Activated CD4-positive, alpha-beta T cell treated with anti-CD3 and anti-CD28 coated beads for 36 hours (primary cell): ENCODE measurements at places on chromosomes 1 and 21. TPM values are rescaled to one million over a fixed set of nuclear protein-coding genes. Genes with fewer than 3 reads are reported as not detected.

Gene LINGO4
- 0.18 TPM for total RNA-seq

Gene TMCO4
- total RNA-seq: 13.2 TPM

Gene AQP10
- not detected for total RNA-seq

Gene GLIS1
- total RNA-seq: not detected

Gene MIXL1
- not detected for total RNA-seq

DNA sequence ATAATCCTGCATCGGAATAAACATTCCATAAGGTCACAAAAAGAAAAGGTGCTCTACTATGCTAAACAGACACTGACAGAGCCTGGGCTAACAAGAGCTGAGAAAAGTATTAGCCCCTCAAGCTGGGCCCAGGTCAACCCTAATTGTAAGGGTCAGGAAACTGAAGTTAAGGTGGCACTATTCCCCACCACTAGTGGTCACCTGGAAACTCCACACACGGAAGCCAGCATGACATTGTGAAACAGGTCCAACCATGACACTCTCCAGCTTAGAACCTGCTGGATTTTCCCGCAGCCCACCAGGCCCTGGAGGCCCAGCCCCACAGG lies 1.2 kb downstream of the PTTG1IP start:
- no peaks in the 10 kb centered on the region for H3K27me3 ChIP-seq
- peaks cover 64% of the 10 kb centered on the region for H3K4me1 ChIP-seq
- H3K27ac ChIP-seq: peak overlapping the region; percentile 72
- peak overlapping the region; percentile 92 for H3K4me3 ChIP-seq
- H3K36me3 ChIP-seq: peaks cover 10% of the 10 kb centered on the region

DNA sequence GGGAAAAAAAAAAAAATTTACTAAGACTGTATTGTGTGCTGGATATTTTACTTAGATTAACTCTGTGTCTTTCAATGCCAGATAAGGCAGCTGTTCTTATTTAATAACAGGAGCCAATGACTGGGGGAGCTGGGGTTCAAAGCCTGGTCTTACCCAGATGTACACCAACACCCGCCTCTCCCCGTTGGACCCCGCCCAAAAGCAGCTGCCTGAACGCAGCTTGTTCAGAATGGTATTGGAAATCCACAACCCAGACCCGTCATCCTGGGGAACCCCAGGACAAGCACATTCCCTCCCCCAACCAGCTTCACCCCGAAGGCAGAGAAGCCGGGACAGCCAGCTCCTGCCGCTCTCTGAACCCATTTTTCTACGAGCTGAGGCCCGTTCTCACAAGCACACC lies 113.6 kb upstream of the TMPRSS2 start:
- peaks cover 21% of the 10 kb centered on the region for H3K27me3 ChIP-seq
- peaks cover 6% of the 10 kb centered on the region for H3K4me1 ChIP-seq
- no peak for DNase-seq

DNA sequence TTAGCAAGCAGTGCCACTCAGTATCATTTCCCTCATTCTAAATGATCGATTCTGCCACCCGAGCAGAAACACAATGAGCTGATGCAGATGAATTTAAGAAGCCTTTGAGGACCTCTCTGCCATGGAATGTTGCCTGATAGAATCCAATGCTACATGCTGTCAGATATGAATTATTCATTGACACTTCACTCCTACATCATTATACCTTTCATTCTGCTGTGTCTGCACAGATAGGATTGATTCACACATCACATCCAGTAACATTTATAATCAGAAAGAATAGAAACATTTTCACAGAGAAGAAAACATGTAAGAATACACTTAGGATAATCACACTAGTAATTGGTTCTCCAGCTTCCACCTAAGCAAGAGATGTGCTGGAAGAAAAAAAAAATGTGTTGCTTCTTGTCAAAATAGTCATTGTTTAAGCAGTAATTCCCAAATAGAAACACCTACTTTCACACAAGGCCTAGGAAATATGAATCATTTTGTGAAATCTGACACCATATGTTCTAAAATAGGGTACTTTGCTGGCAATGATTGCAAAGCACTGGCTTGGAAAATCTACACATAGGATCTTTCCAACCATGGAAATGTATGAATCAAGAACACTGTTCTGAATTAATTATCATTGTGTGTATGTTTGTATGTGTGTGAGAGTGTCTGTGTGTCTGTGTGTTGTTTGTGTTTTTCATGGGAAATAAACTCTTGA lies 110.1 kb downstream of the GRIK1 start:
- H3K4me1 ChIP-seq: no peaks in the 10 kb centered on the region
- H3K4me3 ChIP-seq: no peak overlapping the region
- H3K27me3 ChIP-seq: peaks cover 12% of the 10 kb centered on the region
- H3K36me3 ChIP-seq: no peaks in the 10 kb centered on the region
- no peak for DNase-seq
- no peak overlapping the region for H3K27ac ChIP-seq

GRCh38 chr1:84877592-84877991 lies 15.4 kb downstream of the LPAR3 start:
- no peaks in the 10 kb centered on the region for H3K36me3 ChIP-seq
- no peak for DNase-seq
- no peak overlapping the region for H3K4me3 ChIP-seq
- H3K27me3 ChIP-seq: peaks cover 3% of the 10 kb centered on the region

GRCh38 chr1:24996983-24997893 lies 67.2 kb upstream of the RUNX3 start:
- H3K27ac ChIP-seq: peak overlapping the region; percentile 72
- no peak for DNase-seq
- H3K27me3 ChIP-seq: no peaks in the 10 kb centered on the region
- H3K4me1 ChIP-seq: peaks cover 65% of the 10 kb centered on the region

DNA sequence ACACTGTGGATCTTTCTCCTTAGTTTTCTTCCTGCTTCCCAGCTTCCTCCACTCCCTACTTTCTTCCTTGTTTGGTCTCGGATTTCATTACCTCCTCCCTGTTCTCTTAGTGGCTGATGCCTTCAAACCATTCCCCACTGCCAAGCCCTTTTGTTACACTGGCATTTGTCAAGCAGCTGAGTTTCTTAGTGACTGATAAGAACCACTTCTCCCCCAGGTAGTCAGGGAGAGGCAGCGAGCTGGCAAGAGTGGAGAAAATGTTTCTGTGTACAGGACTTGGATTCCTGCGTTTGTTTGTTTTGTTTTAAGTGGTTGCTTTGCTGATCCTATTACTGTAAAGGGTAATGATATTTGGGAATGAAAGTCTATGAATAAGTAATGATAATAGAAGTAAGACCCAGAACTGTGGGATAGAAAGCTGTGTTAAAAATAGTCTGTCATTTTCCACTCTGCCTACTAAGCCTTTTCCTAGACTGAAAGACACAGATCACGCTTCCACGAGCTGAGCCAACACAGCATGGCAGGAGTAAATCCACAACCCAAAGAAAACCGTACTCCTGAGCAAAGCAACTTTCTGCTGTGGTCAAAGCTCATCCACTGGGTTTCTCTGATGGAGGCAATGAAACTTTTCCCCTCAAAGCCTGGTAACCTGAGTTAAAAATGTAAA lies 10.1 kb upstream of the SERTAD4 start:
- peaks cover 24% of the 10 kb centered on the region for H3K27me3 ChIP-seq

DNA sequence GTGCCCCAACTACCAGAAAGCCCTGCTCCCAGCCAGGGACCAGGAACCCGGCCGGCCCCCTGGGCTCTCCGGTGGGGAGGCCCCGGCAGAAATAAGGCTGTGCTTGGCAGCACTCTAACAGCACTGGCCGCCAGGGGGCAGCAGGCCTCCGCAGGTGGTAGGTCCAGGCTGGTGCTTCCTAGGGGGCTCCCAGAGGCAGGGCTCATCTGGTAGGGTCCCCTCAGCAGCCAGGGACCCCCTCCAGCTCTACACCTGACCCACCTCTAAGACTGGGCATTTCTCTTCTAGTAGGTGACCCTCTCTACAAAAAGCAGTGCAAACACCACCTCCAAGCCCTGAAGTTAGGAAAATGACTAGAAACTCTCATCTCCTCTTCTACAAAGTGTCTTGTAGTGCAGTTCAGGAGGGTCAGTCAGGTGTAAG lies 85.6 kb downstream of the STUM start:
- H3K27ac ChIP-seq: peak overlapping the region; percentile 17
- no peaks in the 10 kb centered on the region for H3K27me3 ChIP-seq
- no peak overlapping the region for H3K4me3 ChIP-seq
- H3K36me3 ChIP-seq: peaks cover 35% of the 10 kb centered on the region

DNA sequence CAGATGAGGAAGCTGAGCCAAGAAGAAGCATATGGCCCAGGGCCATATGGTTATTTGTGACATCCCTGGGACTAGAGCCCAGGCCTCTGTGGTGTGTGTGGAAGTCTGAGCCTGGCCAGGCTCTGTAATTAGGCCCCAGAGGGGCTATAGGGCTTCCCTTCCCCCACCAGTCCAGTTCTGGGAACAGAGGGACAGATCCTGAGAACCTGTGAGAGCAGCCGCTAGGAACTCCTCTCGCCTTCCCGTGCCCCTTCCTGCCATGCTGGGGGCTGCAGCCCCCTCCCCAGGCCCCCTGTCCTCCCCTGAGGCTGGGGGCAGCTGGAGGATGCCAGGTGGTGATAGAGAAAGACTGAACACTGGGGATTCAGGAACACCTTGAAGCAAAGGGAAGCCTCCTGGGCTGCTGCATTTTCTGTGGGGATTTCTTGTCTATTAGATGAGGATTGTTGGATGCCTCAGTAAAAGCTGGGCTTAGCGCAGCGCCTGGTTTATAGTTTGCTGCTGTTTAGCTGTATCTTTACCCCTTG lies 33.3 kb downstream of the COQ8A start:
- no peaks in the 10 kb centered on the region for H3K27me3 ChIP-seq
- no peaks in the 10 kb centered on the region for H3K4me1 ChIP-seq

DNA sequence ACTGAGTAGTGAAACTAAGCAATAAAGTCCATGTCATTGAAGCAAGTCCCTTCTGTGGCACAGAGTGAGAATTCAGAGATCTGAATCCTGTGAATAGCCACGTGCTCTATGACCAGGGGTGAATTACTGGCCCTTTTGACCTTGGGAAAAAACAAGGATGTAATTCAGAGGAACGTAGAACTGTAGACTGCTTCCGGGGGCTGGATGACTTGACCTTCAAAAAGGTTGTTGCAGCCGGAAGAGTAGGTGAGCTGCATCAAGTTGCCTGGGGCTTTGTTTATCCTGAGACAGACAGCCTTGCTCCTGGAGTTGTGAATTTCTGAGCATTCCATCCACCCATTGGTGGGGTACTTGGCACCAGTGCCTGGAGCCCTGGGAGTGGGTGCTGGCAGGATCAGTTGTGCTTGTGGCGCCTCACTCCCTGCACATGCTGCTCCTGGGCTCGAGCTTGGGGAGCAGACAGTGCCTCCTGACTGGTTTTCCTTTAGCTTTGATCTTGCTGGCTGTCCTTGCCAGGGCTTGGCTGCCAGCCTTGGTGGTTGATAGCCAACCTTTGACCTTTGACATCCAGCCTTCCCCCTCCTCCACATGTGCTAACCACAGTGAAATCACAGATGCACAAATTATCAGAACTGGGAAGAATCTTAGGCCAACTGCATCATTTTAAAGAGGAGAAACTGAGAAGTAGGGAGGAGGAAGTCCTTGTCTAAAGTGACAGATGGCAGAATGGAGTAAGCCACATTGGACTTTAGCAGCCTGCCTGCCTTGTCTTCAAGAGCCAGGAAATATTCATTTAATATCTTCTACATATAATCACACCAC lies 16.2 kb upstream of the MYOG start:
- peaks cover 17% of the 10 kb centered on the region for H3K27me3 ChIP-seq
- no peak for DNase-seq
- H3K36me3 ChIP-seq: no peaks in the 10 kb centered on the region
- no peak overlapping the region for H3K27ac ChIP-seq
- no peak overlapping the region for H3K4me3 ChIP-seq

GRCh38 chr21:37939251-37939650 lies 23.0 kb upstream of the KCNJ6 start:
- H3K27me3 ChIP-seq: peaks cover 7% of the 10 kb centered on the region
- H3K27ac ChIP-seq: no peak overlapping the region
- H3K4me1 ChIP-seq: no peaks in the 10 kb centered on the region
- H3K4me3 ChIP-seq: no peak overlapping the region

DNA sequence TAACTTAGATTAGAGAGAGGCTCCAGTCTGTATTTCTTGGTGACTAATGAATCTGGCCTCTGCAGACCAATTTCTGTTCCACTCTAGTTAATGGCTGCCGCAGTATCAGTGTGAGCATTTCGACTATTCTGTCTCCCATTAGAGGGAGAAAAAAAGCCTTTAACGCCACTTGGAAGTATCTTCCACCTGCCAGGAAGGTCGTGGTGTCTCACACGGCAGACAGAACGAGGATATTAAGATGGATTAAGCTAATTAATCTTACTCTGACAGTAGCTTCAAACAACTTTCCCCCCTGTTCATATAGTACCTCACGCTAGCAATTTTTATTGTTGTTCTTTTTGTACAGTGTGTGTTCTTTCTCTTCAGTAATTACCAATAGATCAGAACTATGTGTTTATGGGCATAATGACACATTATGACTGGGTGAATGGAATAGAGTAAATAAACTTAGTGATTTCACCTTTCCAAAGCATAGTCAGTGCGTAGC lies 153.8 kb downstream of the ADGRL2 start:
- H3K4me1 ChIP-seq: no peaks in the 10 kb centered on the region
- H3K36me3 ChIP-seq: no peaks in the 10 kb centered on the region
- H3K4me3 ChIP-seq: no peak overlapping the region
- H3K27ac ChIP-seq: no peak overlapping the region

GRCh38 chr1:204846546-204846945 lies 24.1 kb upstream of the NFASC start:
- no peak for DNase-seq
- no peaks in the 10 kb centered on the region for H3K4me1 ChIP-seq
- H3K4me3 ChIP-seq: no peak overlapping the region

- DNase-seq: no peak
- no peak overlapping the region for H3K27ac ChIP-seq
- no peaks in the 10 kb centered on the region for H3K4me1 ChIP-seq
- H3K27me3 ChIP-seq: peaks cover 17% of the 10 kb centered on the region
- no peaks in the 10 kb centered on the region for H3K36me3 ChIP-seq
Observed at GRCh38 chr1:37726751-37727585, 34.7 kb downstream of the CDCA8 start.
